Right ventricle myocardium superior (tissue), 1 donor: ENCODE measurements at places on chromosomes 1 and 21. TPM values are rescaled to one million over a fixed set of nuclear protein-coding genes. Genes with fewer than 3 reads are reported as not detected.

DNA sequence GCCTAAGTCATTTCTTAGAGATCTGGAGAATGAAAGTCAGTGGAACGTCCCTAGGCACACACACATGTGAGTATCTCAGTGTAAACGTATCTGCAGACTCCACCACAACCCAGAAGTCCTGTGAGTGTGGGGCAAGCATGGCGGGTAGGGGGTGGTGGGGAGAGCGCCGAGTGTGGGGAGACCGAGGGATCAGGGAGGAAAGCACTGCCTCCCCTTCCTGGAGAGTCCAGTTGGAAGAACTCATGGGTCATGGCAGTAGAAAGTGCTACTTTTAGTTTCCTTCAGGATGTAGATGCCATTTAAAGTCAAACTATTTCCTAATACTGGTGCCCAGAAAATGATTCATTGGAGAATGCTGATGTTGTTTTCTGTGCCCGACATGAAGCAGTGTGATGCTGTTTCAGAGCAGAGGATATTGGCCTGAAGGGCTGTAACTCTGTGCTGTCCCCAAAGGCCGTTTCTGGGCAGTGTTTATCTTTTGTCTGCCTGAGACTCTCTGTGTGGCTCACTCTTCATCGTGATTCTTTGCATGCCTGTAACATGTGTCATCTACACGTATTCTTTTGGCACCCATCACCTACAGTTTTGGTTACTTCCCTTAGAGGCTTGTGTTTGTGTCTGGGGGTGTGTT lies 45.7 kb upstream of the TSPAN2 start:
- no peak for DNase-seq

- DNase-seq, result peak; percentile 84
Observed at GRCh38 chr1:225911191-225912130, 12.6 kb downstream of the PYCR2 start.

DNA sequence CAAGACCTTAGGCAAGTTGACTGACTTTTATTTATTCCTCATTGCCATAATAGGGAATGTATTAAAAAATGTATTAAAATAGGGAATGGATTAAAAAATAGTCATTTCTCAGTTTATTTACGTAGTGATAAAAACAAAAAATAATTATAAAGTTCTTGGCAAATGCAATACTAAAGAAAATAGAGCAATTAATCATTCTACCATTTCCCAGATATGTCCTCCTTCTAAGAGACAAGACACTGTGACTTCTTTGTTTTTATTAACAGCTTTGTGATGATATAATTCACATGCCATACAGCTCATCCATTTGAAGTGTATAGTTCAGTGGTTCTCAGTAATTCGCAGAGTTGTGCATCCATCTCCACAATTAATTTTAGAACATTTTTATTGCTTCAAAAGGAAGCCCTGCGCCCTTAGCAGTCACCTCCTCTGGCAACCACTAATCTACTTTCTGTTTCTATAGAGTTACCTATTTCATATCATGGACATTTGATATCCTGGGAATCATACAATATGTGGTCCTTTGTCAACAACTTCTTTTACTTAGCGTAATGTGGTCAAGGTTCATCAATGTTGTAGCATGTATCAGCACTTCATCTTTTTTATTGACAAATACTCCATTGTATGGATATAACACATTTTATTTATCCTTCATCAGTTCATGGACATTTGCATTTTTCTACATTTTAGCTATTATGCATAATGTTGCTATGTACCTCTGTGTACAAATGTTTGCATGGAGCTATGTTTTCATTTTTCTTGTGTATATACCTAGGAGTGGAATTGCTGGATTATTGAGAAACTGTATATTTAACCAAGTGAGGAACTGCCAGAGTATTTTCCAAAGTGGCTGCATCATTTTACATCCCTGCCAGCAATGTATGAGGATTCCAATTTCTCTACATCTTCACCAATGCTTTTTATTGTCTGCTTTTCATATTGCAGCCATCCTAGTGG lies 5.6 kb downstream of the TBX19 start:
- DNase-seq, result no peak

DNA sequence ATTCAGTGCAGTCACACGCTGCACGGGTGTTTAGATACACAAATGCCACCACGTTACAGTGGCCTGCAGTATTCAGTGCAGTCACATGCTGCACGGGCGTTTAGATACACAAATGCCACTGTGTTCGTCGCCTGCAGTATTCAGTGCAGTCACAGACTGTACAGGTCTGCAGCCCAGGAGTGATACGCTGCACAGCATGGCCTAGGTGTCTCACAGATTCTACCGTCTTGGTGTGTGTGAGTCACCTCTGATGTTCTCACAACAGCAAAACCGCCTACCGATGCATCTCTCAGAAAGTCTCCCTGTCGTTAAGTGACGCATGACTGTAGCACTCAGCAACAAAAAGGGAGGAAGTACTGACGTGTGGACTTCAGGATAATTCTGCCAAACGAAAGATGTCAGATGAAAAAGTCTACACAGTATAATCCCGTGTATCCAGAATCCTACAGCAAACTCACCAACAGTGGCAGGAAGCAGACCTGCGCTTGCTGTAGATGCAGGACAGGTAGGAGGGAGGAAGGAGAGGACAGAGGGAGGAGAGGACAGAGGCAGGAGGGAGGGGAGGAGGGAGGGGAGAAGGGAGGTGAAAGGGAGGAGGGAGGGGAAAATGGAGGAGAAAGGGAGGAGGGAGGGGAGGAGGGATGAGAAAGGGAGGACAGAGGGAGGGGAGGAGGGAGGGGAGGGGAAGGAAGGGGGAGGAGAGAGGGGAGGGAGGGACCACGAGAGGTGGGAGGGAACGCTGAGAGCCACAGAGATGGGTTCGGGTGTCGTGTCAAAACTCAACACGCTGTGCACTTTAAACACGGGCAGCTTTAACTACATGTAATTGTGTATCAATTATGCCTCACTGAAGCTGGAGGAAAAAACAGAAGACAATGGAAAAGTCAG lies 36.3 kb upstream of the PCBP3 start:
- no peak for DNase-seq

- DNase-seq, result no peak
Observed at GRCh38 chr1:175129997-175130648, 62.5 kb downstream of the KIAA0040 start.

GRCh38 chr1:203692565-203693470 lies 66.2 kb downstream of the ATP2B4 start:
- DNase-seq, result peak; percentile 89

GRCh38 chr21:34836103-34836932 lies 167.5 kb downstream of the CLIC6 start:
- DNase-seq, result peak; percentile 49

DNA sequence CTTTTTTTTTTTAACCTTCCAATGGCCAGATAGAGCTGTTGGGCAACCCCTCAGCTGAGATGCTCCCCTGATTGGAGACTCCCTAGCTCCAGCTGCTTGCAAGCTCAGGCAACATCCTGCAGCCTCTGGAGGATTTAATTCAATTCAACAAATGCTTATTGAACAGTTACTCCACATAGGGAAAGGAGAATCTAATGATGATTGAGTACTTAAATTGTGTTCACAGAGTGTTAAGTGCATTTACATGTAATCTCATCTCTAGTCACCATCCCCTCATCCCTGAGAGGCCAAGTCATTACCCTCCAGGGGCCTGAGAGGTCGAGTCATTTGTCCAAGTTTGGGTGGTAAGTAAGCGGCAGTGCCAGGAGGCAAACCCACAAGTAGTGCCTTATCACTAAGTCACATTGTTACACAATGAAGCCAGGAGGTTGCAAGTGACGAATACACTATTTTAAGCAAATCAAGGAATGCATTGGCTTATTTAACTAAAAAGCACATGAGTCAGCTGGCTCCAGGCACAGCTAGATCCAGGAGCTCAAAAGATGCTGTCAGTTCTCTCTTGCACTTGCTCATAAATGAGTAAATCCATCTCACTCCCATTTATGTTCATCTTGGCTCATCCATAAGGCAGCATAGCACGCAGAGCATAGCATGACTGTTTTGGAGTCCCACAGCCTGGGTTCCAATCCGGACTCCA lies 64.3 kb downstream of the OPTC start:
- peak; percentile 63 for DNase-seq

GRCh38 chr1:157155658-157156057 lies 17.5 kb upstream of the ETV3 start:
- DNase-seq, result no peak

- no peak for DNase-seq
Observed at GRCh38 chr21:36613059-36613458, 85.9 kb upstream of the SIM2 start.

DNA sequence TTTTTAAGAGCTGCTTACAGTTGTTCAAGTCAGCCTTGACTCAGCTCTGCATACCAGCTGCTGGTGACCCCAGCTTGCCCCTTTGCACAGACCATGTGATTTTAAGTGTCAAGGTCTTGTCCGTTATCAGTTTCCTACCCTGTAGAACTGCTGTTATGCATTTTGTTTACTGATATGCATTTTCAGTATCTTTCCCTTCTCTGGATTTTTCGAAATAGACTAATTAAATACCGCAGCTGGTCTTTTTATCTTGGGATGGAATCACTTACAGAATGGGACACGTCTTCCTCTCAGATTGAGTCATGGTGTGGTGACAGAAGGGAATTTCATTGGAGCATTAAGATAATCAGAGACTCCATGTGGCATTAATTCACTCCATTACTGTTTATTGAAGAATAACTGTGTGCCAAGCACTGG lies 145.6 kb downstream of the FMN2 start:
- DNase-seq, result no peak

GRCh38 chr1:222886878-222887351 lies 72.1 kb downstream of the DISP1 start:
- DNase-seq, result no peak

- DNase-seq, result no peak
Observed at GRCh38 chr1:25099343-25099951, 132.9 kb downstream of the SYF2 start.

DNA sequence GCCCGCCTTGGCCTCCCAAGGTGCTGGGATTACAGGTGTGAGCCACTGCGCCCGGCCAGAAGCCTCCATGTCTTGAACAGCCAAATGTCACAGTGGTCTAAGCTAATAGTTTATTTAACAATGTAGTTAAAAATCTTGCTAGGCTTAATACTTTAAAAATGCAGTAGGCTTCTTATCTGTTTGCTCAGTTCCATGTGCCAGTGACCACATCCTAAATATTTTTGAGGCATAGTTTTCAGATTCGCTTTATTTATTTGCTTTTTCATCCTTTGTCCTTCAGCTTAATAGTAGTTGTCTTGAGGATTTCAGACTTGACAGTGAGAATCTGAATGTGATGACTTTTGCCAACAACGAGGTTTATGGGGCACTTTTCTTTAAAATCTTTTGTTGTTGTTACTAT lies 59.9 kb upstream of the PRRX1 start:
- no peak for DNase-seq

DNA sequence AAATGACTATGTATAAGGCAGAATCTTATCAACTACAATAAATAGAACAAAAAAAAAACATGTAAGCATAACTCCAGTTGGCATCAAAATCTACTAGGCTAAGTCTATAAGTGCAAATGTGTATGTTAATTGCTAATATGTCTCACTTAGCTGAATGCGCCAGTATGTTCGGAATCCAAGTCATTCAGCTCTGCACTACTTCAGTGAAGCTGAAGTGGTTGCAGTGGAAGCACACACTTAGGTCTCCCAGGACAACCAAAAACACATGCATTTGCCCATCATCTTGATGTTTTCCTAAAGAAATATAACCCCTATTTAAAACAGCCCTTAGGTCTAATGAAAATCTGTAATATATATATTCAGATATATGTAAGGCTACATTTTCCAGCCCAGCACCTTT lies 41.0 kb upstream of the RGS2 start:
- DNase-seq, result no peak

DNA sequence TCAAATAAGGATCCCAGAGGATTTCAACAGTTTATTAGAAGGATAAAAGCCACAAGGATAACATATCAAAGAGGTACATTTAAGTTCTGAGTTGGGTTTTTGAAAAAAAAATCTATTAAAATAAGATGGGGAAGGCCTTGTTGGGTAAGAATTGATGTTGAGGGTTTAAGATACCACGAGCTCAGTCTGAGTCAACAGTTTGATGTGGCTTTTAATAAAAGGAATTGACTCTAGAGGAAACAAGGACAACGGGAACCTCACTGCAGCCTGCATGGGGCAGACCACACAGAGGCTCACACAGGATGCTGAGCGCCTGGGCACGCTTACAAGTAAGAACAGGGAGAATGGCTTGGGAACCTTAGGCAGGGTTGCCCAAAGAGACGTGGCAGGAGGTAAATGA lies 107.5 kb downstream of the TIAM1 start:
- no peak for DNase-seq

DNA sequence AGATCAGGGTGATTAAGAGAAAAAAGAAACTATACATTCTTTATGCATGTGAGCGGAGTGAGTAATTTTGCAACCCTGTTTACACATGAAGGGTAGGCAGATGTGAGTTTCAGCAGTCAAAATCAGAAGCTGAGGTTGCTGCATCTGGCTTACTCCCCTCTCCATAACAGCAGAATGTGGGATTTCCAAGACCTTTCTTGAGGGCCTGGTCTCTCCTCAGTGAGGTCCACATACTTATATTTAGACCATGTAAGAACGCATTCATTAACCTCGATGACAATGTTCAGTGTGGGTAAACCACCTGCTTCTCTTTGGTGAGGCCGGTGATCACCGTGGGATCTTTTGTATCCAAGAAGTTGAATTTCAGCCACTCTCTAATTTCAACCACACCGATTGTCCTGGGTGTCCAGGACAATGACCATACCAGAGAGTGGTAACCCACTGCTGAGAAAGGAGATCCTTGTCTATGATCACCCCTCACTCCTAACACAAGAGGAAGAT lies 18.7 kb upstream of the RAP1A start:
- no peak for DNase-seq

DNA sequence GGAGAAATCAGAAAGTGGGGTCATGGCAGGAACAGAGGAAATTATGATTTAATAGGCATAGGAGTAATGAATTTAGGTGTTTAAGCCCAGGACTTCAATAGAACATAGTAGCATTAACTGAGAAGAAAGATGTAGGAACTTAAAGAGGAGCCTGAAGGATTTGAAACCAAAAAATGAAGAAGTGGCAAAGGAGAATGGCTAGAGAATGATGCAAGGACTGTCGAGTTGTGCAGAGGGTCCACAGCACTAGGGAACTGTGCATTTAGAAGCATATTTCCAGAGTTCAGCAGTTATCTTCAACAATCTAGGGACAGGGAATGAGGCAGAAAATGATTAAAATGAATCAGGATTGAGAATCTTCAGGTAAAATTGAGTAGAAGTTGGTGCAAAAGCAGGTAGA lies 328.1 kb upstream of the LYPLAL1 start:
- DNase-seq, result no peak

The RGS16 gene
- 1.0 TPM for total RNA-seq

The TSSK3 gene
- 1.0 TPM for total RNA-seq

The MXRA8 gene
- 21.7 TPM for total RNA-seq

The CACYBP gene
- 101 TPM for total RNA-seq

The KCNQ4 gene
- 2.6 TPM for total RNA-seq

The C4BPA gene
- total RNA-seq, result 0.08 TPM

The CYP4A22 gene
- total RNA-seq, result 0.16 TPM
